Kidney epithelial cell (primary cell): ENCODE measurements at places on chromosomes 3 and 15. TPM values are rescaled to one million over a fixed set of nuclear protein-coding genes. Genes with fewer than 3 reads are reported as not detected.
A peak's percentile ranks its signal among the peaks of the same experiment; 100 is the strongest.

DNA sequence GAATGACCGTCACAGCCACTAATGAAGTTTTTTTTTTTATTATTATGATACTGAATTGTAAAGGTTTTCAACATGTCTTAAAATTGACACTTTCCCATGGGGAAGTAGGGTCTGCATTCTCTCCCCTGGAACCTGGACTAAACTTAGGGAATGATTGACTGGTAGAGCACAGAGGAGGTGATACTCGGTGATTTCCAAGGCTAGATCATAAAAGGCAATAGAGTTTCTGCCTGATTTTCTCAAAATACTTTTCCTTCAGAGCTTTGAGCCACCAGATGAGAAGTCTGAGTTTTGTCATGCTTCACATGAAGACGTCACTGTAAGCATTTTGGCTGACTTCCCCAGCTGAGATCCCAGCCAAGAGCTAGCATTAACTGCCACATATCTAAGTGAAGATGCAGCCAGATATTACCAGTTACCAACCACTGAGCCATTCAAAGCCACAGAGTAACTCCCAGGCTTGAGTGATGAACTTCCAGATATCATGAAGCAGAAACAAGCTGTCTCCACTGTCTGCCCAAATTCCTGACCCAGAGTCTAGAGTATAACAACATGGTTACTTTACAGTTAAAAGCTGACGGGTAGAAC lies 105.8 kb downstream of the LSAMP start:
- no peak for DNase-seq

- no peak for DNase-seq
These were observed 7.3 kb upstream of the GHRL start for GRCh38 chr3:10300087-10300486.

DNA sequence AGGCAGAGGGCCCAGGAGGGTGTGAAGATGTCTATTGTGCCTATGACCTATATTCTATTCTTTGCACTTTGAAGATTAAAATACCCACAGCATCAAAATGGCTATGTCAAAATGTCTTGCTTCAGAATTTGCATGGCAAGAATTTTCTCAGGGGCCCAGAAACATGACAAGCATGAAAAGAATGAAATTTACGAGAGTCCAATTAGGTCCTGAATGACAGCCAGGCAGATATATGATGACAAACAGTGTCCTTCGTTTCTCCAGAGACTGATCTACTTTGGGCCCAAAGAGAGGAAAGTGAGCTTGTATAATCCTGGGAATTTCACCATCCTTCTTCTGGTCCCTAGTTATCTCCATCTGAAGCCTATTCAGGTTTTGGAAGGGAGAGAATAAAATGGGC lies 609.9 kb downstream of the FHIT start:
- DNase-seq = no peak

GRCh38 chr3:194462936-194463335 lies 23.9 kb downstream of the ATP13A3 start:
- DNase-seq = no peak

- DNase-seq = no peak
These were observed 219.3 kb upstream of the CTNNB1 start for GRCh38 chr3:40979962-40980361.

- no peak for DNase-seq
These were observed 80.4 kb upstream of the MEF2A start for GRCh38 chr15:99485153-99485961.

GRCh38 chr3:43685921-43686320 lies 4.8 kb upstream of the ABHD5 start:
- no peak for DNase-seq

- DNase-seq = no peak
These were observed 26.9 kb upstream of the EHHADH start for GRCh38 chr3:185280572-185281365.

GRCh38 chr3:127887321-127887720 lies 27.7 kb upstream of the KBTBD12 start:
- DNase-seq = peak; percentile 70

DNA sequence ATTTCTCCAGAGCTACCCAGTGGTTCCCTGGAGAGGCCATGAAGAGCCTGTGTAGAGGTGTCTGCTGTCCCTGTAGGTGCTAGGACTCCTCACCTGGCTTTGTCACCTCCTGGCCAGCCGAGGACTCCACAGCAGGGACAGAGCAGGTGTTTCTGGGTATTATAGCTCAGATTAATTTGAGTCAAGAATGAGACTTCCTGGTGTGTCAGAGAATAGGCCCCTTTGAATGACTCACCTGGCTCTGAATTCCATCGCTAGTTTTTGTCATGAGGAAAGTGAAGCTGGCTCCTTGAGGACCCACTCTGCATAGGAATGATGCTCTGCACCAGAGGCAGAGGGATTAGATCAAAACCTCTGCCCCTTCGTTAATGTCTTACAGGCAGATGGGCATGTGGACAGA lies 167.5 kb upstream of the TOPAZ1 start:
- no peak for DNase-seq

- DNase-seq = no peak
These were observed 34.9 kb upstream of the ATP13A3 start for GRCh38 chr3:194521510-194522260.

DNA sequence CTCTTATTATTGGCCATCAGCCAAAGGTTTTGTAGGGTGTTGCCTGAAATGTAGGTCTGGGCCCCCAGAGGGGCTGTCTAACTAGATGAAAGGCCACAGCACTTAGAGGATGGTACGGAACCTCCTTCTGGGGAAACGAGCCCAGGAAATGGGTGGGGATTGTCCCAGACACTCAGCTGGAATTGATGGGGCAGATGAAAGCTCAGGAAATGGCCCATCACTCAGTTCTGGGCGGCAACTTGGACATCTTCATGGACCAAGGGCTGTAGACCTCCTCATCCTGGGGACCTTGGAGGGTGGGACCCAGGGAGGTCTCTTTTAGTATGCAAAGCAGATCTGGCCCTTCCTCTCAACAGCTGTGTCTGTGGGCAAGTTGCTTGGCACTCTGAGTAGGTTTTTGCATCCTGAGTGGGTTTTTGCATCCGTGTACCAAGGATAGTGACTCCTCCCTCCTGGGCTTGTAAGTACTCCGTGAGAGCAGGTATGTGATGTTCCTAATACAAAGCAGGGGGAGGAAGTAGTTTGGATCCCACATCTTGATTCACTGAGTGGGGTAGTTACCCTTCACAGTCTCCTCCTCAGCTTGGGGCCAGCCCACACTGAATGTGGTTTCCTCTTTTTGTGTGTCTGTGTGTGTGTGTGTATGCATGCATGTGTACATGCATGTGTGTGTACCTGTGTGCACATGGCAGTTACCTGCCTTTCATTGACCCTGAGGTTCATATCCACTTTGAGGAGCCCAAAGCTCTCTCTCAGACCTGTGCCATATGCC lies 292.0 kb downstream of the RPLP1 start:
- no peak for DNase-seq

- no peak for DNase-seq
These were observed 321.2 kb upstream of the TLE3 start for GRCh38 chr15:70418943-70419342.

DNA sequence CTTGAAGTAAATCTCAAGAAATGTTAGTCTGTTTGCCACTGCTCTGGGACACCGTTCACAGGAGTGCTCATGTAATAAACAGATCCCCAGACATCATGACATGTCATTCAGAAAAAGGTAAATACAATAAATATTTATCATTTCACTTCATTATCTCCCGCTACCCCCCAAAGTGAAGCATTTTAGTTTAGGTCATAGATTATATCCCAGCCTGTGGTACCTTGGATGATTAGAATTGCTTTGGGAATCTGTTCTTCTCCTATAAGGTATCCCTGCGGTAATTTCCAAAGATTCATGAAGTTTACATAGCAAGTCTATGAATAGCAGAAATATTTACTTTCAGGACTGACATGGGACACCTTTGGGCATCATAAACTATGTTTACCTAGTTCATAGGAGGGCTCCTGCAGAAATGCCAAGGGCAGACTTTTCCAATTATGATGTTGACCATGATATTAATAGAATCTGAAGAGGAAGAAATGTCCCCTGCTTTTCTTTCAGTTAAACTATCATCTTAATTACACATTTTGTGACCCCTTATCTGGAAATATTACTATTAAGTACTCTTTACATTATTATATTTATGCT lies 268.0 kb downstream of the NAALADL2 start:
- DNase-seq = no peak

- no peak for DNase-seq
These were observed 25.2 kb downstream of the ARHGEF3 start for GRCh38 chr3:56776556-56776950.

ADGRG7 gene
- not detected in 2 replicates for total RNA-seq

IL5RA gene
- total RNA-seq = not detected in 2 replicates

SLC33A1 gene
- total RNA-seq = 53.6 and 58.1 TPM in 2 replicates

CRYBG3 gene
- 10.5 and 13.1 TPM in 2 replicates for total RNA-seq

PLA1A gene
- total RNA-seq = 0.75 and 1.4 TPM in 2 replicates

CSTA gene
- not detected in 2 replicates for total RNA-seq

GOLGA8R gene
- total RNA-seq = 0.27 and 1.0 TPM in 2 replicates

CHRNA7 gene
- total RNA-seq = 2.7 and 4.8 TPM in 2 replicates
